ENCODE measurements at places on chromosomes 4 and X.

DNA sequence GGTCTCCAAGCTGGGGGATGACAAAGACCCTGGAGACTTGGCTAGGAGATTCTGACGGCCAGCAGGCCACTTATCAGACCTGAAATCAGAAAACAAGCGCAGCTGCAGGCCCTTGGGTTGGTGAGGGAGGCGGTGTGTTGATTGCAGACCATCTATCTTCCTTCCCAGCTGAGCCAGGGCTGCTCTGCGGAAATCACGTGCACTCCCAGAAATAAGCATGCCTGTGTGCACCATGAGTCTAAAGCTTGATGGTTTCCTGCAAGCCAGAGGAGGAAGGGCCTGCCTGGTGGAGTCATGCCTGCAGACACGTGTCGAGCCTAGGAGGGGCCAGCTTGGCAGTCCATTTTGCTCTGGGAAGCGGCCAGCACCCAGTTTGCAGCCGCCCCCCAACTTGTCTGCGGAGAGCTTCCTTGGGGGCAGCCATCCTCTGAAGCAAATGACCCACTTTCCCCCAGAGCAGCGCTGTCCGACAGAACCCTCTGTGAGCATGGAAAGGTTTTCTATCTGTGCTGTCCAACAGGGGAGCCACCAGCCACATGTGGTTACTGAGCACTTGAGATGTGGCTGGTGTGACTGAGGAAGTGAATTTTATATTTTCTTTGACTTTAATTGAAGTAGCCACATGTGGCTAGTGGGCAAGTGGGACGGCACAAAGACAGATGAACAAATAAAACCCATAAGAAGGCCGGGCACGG, 175.7 kb upstream of the BCOR start:
- no peak for DNase-seq

- no peak for DNase-seq
Measured at GRCh38 chr4:41079881-41080560, 134.3 kb downstream of the APBB2 start.

DNA sequence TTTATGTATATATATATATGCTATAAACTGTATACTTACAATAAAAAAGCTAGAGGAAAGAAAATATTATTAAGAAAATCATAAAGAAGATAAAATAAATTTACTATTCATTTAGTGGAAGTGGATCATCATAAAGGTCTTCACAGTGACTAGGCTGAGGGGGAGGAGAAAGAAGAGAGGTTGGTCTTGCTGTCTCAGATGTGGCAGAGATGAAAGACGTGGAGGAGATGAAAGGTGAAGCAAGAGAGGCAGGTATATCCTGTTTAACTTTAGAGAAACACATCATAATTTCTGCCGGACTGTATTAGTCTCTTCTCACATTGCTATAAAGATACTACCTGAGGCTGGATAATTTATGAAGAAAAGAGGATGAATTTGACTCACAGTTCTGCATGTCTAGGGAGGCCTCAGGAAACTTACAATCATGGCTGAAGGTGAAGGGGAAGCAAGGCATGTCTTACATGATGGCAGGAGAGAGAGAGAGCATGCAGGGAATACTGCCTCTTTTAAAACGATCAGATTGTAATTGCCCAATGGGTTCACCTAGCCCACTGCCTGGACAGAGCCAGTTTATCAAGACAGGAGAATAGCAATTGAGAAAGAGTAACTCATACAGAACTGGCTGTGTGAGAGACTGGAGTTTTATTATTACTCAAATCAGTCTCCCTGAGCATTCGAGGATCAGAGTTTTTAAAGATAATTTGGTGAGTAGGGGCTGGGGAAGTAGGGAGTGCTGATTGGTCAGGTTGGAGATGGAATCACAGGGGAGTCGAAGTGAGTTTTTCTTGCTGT, 22.1 kb upstream of the RRAGB start:
- no peak for DNase-seq

DNA sequence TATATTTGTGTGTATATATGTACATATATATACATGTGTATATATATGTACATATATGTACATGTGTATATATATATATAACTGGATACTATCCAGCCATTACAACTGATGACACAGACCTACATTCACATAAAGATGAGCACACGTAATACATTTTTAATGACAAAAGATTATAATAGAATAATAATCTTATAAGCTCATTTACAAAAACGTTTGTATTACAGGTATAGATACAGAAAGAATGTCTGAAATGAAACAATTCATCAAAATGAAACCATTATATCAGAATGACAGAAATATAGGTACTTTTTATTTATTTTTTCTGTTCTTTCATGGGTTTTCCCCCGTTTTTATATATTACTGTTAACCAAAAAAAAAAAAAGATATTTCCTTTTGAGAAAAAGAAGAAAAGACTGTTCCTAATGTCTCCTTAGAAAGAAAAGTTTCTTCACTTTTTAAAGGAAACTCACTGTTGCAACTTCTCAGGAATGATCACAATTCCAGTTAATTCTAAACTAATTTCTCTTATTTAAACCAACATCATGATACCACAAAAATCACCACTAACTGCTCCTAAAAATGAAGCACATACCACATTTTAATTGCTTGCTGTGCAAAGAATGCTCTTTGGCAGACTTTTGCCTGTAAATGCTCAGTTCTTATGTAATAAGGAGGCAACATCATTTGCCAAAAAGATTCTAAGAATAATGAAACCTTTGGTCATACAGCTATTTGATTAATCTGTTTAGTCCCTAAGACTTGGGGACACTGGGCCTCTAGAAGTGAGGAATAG, 18.9 kb downstream of the LEF1 start:
- no peak for DNase-seq

All from stimulated activated CD8-positive, alpha-beta memory T cell treated with anti-CD3 and anti-CD28 coated beads, Interleukin-12 subunit alpha, Interleukin-12 subunit beta, amount 100 ng/mL, for 4 hours (primary cell).